ENCODE measurements at places on chromosomes 7 and 10. TPM values are rescaled to one million over a fixed set of nuclear protein-coding genes. Genes with fewer than 3 reads are reported as not detected.

ICA1 gene
- polyA plus RNA-seq = 49.9 TPM

STEAP2 gene
- 2.2 TPM for polyA plus RNA-seq

AKR1C1 gene
- polyA plus RNA-seq = 10.8 TPM

CISD1 gene
- 79.1 TPM for polyA plus RNA-seq

IGFBP1 gene
- not detected for polyA plus RNA-seq

KCNK18 gene
- not detected for polyA plus RNA-seq

CLCN1 gene
- polyA plus RNA-seq = 24.9 TPM

PAPOLB gene
- polyA plus RNA-seq = not detected

SORCS3 gene
- polyA plus RNA-seq = not detected

CHAT gene
- not detected for polyA plus RNA-seq

SPDYE9 gene
- polyA plus RNA-seq = not detected

DNA sequence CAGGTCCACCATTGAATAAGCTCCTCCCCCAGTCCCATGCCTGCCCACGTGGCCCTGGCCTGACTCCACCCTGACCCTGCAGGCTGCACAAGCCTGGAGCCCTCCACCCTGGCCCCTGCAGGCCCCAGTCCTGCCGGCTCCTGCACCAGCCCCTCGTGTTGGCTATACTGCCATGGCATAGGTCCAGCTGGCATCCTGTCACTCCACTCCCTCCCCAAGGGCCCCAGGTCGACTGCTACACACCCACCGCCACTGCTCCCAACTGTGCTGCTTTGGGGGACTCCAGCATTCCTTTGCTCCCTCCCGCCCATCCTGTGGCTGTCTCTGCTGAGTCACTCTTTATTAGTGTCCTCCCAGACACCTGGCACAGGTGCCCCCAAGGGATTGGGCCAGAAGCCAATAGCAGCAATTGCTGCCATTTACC is 32.4 kb upstream of the HSPA12A start:
- no peaks in the 10 kb centered on the region for H3K36me3 ChIP-seq
- no peak overlapping the region for H3K27ac ChIP-seq
- peak; percentile 23 for DNase-seq
- peaks cover 4% of the 10 kb centered on the region for H3K27me3 ChIP-seq
- no peak overlapping the region for H3K4me3 ChIP-seq

DNA sequence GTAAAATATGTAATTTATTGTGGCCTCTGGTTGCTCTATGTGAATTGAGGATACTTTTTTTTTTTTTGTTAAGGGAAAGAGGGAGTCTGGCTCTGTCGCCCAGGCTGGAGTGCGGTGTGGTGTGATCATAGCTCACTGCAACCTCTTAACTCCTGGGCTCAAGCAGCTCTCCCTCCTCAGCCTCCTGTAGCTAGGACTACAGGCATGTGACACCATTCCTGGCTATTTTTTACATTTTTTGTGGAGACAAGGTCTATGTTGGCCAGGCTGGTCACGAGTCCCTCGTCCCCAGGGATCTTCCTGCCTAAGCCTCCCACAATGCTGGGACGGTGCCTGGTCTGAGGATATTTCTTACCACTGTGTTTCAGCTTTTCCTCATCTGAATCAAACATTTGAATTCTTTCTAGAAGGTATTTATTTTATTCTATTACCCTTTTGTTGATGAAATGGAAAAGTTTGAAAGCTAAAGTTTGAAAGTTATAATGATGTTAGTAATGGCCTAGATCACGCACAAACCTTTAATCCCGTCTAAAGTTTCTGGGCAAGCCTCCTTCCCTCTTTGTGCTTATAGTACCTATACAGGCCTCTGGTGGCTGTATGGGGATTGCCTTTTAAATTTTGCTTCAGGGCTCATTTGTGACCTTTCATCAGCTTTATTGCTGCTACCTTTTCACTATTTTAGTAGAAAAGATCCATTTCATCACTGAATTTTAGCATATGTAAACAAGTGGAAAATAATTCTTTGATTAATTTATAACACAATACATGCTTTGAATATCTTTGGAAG is 2.0 kb downstream of the IFRD1 start:
- no peaks in the 10 kb centered on the region for H3K27me3 ChIP-seq
- H3K36me3 ChIP-seq = no peaks in the 10 kb centered on the region
- DNase-seq = peak; percentile 49
- peak overlapping the region; percentile 53 for H3K27ac ChIP-seq

DNA sequence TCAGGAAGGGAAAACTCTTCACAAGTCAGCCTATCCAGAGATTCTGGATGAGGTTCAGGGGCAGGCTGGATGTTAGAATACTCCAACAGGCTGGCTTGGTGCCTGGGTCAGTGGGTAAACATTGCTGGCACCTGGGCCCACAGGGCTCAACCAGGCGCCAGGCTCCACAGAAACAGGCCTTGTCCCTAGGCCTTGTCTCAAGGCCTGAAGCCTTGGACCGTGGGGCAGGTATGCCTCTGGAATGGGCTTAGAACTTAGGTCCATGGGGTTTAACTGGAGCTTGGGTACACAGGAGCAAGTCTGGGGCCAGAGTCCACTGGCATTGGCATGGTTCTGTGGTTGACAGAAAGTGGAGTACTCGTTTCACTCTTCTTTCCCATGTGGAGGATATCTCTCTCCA is 263.0 kb upstream of the ETV1 start:
- no peaks in the 10 kb centered on the region for H3K4me1 ChIP-seq
- H3K27me3 ChIP-seq = no peaks in the 10 kb centered on the region
- DNase-seq = no peak

DNA sequence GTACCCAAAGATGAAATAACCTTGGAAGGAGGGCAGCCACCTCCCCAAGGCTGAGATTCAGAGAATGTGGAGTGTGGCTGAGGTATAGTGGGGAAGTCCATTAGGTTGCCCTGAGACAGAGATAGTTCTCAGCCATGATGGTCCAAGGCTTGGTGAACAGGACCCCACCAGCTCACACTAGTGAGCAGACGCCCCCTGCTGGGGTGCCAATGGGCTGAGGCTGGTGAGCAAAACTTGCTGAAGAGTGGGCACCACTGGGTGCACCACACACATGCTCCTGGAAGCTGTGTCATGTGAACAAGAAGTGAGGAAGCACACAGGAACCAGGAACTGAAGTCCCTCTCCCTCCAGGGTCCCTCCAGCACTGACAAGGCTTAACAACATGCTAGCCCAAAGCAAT is 8.9 kb downstream of the FBXL13 start:
- H3K4me3 ChIP-seq = no peak overlapping the region
- H3K27me3 ChIP-seq = no peaks in the 10 kb centered on the region
- no peak overlapping the region for H3K27ac ChIP-seq

- no peaks in the 10 kb centered on the region for H3K36me3 ChIP-seq
- H3K4me1 ChIP-seq = no peaks in the 10 kb centered on the region
- no peak overlapping the region for H3K27ac ChIP-seq
- H3K4me3 ChIP-seq = no peak overlapping the region
- no peak for DNase-seq
Measured at GRCh38 chr10:30518907-30519306, 84.9 kb downstream of the MAP3K8 start.

DNA sequence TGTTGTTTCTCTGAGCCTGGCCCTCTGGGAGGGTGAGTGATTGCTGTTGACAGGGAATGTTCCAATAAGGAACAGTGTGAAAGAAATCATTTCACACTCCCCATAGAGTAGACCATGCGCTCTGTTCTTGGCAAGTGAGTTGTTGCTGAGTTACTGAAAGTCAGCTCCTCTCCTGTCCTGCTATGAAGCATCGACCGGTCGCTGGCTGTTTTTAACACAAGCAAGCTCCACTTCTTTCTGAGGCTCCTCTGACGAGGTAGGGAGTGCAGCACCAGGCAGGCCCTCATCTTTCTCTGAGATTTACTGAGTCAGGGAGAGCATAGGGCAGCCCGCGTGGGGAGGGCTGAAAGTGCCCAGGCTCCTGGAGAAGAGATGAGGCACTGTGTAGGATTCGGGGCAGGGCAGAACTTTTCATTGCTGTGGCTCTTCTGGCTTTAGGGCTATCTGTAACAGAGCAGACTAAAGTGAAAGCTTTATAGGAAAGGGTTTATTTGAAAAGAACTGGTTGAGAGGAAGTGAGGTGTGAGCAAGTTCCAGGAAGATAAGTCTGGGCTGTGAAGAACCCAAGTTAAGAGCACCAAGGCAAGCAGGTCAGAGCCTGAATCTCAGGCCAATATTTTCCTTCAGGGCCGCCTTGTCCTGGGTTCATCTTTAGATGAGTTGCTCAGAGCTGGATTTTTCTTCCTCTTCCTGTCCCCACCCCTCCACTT is 332.2 kb downstream of the CCSER2 start:
- no peak overlapping the region for H3K4me3 ChIP-seq
- H3K4me1 ChIP-seq = no peaks in the 10 kb centered on the region
- H3K27me3 ChIP-seq = no peaks in the 10 kb centered on the region
- H3K27ac ChIP-seq = no peak overlapping the region

DNA sequence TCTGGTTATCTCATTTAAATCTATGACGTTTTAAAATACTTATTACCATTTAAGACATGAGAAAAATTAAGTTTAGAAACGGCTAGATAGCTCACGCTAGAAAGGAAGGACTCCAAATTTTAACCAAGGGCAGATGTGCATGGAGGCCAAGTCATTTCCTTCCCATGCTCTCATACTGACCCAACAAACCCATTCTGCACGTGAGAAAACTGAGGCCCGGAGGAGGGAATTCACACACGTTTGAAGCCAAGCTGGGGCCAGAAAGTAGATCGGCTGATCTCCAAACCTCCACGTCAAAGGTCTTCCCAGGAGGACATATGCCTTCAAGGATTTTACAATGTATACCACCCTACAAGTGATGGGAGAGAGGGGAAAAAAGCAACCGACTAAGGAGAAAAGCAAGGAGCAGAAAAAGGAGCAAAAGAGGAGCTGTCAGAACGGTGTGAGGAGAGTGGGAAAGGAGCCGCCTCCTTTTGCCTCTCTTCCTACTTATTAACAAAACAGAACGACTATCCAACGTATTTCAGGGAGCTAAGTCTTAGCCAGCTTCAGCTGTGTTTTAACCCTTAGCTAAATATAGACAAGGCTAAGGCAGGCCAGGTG is 645 bp upstream of the SIRT1 start:
- H3K4me3 ChIP-seq = peak overlapping the region; percentile 57
- H3K4me1 ChIP-seq = peaks cover 8% of the 10 kb centered on the region
- H3K36me3 ChIP-seq = peaks cover 9% of the 10 kb centered on the region
- no peaks in the 10 kb centered on the region for H3K27me3 ChIP-seq
- H3K27ac ChIP-seq = peak overlapping the region; percentile 42

DNA sequence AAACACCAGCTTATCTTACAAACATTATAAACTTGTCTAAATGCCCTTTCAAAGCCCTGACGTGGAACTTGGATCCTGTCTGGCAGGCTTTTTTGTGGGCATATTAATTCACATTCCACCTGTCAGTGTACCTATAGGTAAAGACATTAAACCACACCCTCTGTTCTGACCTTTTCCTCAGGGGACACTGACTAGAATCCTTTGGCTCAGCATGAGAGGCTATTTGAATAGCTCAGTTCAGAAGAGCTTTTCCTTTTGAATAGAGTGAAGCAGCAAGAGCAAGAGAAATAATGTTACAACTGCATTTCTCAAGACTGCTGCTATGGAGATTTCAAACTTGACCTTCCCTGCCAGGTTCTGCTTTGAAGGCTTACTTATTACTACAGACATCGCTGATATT is 76.9 kb downstream of the CYP51A1 start:
- peaks cover 3% of the 10 kb centered on the region for H3K36me3 ChIP-seq
- peak; percentile 85 for DNase-seq
- H3K27me3 ChIP-seq = no peaks in the 10 kb centered on the region
- no peak overlapping the region for H3K27ac ChIP-seq
- no peaks in the 10 kb centered on the region for H3K4me1 ChIP-seq

- no peak overlapping the region for H3K4me3 ChIP-seq
- no peak overlapping the region for H3K27ac ChIP-seq
- H3K27me3 ChIP-seq = no peaks in the 10 kb centered on the region
- H3K4me1 ChIP-seq = no peaks in the 10 kb centered on the region
Measured at GRCh38 chr10:16891375-16892313, 74.4 kb upstream of the RSU1 start.

GRCh38 chr7:94440451-94441039 is 45.9 kb downstream of the COL1A2 start:
- no peaks in the 10 kb centered on the region for H3K27me3 ChIP-seq
- no peaks in the 10 kb centered on the region for H3K36me3 ChIP-seq
- no peak overlapping the region for H3K4me3 ChIP-seq
- H3K27ac ChIP-seq = peak overlapping the region; percentile 66

GRCh38 chr7:784971-785370 is 47.3 kb upstream of the SUN1 start:
- peaks cover under 1% of the 10 kb centered on the region for H3K36me3 ChIP-seq
- no peak for DNase-seq
- no peak overlapping the region for H3K4me3 ChIP-seq
- H3K27me3 ChIP-seq = no peaks in the 10 kb centered on the region
- no peaks in the 10 kb centered on the region for H3K4me1 ChIP-seq

GRCh38 chr7:38760226-38760625 is 129.1 kb upstream of the AMPH start:
- no peak for DNase-seq
- H3K27ac ChIP-seq = no peak overlapping the region
- no peaks in the 10 kb centered on the region for H3K27me3 ChIP-seq
- no peak overlapping the region for H3K4me3 ChIP-seq

DNA sequence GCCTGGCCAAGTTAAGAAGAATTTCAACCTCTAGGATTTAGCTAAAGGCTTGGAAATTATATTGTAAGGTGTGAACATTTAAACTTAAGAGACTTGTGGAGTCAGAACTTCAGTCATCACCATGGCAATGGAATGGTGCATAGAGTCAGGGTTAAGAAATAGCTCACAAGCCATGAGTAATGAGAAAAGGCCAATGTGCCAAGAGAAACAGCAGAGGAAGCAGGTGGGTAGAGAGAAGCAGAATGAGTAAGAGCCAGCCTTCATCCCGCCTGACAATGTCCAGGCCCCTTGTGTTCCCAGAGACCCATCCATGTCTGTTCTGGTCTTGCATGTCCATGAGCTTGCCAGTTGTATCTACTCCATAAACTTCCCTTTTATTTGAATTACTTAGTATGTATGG is 62.6 kb upstream of the TBX20 start:
- H3K27me3 ChIP-seq = no peaks in the 10 kb centered on the region
- H3K4me1 ChIP-seq = no peaks in the 10 kb centered on the region
- H3K36me3 ChIP-seq = no peaks in the 10 kb centered on the region
- no peak for DNase-seq
- H3K4me3 ChIP-seq = no peak overlapping the region
- H3K27ac ChIP-seq = no peak overlapping the region

- H3K27me3 ChIP-seq = no peaks in the 10 kb centered on the region
- H3K4me3 ChIP-seq = no peak overlapping the region
- peaks cover 16% of the 10 kb centered on the region for H3K4me1 ChIP-seq
- DNase-seq = peak; percentile 95
- H3K27ac ChIP-seq = peak overlapping the region; percentile 66
Measured at GRCh38 chr7:36128448-36129047, 24.5 kb upstream of the EEPD1 start.

- DNase-seq = no peak
- peaks cover 5% of the 10 kb centered on the region for H3K36me3 ChIP-seq
- H3K4me1 ChIP-seq = no peaks in the 10 kb centered on the region
- no peak overlapping the region for H3K4me3 ChIP-seq
- H3K27ac ChIP-seq = no peak overlapping the region
Measured at GRCh38 chr7:141563956-141564623, 12.9 kb downstream of the AGK start.

- no peak for DNase-seq
- no peaks in the 10 kb centered on the region for H3K27me3 ChIP-seq
- no peaks in the 10 kb centered on the region for H3K36me3 ChIP-seq
- H3K4me3 ChIP-seq = no peak overlapping the region
Measured at GRCh38 chr10:31158011-31158658, 126.5 kb upstream of the ZNF438 start.

Data from small intestine (tissue), 16 donors.